Tongue (tissue), 3 donors: ENCODE measurements at places on chromosomes 6 and 20.

- no peak for DNase-seq
Measured at GRCh38 chr6:10534419-10534762, 13.2 kb downstream of the GCNT2 start.

- DNase-seq, result no peak
Measured at GRCh38 chr6:5278047-5278446, 16.7 kb downstream of the FARS2 start.

DNA sequence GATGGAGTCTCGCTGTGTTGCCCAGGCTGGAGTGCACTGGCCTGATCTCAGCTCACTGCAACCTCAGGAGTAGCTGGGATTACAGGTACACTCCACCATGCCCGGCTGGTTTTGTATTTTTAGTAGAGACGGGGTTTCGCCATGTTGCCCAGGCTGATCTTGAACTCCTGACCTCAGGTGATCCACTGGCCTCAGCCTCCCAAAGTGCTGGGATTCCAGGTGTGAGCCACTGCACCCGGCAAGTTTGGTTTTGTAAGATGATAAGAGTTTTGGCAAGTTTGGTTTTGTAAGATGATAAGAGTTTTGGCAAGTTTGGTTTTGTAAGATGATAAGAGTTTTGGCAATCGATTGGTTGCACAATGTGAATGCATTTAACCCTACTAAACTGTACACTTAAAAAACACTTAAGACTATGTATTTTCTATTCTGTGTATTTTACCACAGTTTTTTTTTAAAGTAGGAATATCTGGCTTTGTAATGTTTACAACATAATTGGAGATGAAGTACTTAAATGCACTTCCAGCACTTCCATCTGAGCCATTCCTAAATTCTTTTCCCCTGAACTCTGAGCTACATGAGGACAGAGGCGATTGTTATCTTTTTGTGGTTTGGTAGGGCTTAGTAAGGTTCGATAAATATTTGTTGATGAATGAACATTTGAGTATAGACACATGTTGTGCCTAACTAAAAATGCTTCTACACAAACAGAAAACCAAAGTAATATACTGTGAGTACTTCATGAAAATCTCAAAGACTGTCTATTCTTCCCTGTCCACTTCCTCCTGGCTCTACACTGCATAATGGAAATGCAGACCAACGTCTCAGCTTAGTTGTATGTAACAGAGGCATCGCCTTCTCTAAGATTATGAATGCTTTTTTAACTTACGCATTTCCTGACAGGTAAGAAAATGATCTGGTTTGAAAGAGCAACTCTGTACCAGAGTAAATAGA is 18.8 kb downstream of the SAMHD1 start:
- DNase-seq, result no peak

DNA sequence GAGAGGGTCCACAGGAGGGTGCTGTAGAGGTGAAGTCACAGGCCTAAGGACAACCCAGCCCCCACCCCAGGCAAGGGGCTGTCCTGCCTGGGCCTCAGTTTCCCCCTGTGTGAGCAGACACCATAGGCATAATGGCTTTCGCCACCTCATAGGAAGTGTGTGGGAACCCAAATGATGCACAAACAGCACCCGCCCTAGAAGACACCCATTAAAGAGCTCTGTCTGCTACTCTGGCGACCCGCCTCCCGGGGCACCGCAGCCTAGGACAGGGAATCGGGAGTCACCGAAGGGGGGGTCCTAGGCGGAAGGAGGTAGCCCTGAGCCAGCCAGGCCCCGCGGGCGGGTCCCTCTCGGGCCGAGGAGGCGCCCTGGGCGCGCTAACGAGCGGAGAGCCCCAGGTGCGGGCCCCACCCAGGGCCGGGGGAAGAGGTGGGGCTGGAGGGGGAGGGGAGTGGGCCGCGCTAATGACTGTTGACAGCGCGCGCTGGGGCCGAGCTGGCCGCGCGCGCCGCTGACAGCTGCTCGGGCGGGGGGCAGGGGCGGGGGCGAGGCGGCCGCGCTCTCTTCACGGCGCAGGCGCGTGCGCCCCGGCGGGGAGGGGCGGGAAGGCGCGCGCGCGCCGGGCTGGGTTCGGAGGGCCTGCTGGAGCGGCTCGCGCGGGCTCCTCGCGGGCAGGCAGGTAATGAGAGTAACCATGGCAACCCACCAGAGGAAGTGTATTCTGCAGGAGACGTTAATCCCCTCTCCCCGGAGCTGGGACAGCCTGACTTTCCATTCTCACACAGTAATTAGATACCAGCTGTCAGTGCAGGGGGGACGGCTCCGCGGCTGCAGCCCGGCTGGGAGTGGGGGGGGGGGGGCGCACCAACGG is 48.9 kb downstream of the NOL4L start:
- peak; percentile 82 for DNase-seq

GRCh38 chr6:52326540-52327364 is 35.2 kb upstream of the PAQR8 start:
- no peak for DNase-seq

DNA sequence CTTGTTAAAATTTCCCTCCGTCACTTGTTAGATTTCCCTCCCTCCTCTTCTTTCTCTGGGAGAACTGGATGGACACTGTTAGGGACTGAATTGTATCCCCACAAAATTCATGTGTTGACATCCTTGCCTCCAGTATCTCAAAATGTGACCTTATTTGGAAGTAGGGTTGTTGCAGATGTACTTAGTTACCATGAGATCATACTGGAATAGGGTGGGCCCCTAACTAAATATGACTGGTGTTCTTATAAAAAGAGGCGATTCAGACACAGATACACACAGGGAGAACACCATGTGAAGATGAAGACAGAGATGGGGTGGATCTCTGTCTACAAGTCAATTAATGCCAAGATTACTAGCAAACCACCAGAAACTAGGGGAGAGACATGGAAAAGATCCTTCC is 139.5 kb downstream of the ALDH8A1 start:
- DNase-seq, result no peak

GRCh38 chr6:145312481-145312880 is 422.8 kb downstream of the EPM2A start:
- DNase-seq, result no peak
